Hematopoietic multipotent progenitor cell treated with erythropoietin and hydrocortisone succinate and interleukin-3 and kit ligand, for 4 days (in vitro differentiated cells): ENCODE measurements at places on chromosomes 2 and 18.

DNA sequence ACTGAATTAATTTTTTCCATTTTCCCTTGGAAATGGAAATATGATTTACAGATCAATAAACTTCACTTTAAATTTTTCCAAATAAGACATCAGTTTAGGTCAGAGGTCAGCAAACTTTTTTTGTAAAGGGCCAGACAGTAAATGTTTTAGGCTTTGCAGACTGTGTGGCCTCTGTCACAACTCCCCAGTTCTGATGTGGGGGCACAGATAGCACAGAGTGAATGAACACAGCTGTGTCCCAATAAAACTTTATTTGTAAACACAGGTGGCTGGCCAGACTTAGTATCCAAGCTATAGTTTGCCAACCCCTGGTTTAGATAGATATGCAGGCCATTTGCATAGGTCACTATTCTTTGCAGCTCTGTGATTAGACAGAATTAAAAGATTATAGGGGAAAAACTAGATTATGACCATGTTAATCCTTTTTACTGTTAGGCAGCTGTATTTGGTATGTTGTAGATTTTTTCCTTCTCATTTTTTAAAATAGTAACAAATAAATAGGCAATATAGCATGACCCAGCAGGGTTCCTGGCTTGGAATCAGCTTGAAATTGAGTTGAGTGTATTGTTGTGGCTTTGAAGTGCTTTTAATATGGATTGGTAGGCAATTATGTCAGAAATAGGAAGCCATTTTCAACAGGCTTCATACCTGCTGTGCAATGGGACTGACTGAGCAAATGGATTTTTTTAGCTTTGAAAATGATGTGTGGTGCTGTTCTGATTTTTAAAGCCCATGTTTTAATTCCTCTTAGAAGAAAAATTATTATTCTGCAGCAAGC is 59.7 kb downstream of the WDSUB1 start:
- no peak for DNase-seq

DNA sequence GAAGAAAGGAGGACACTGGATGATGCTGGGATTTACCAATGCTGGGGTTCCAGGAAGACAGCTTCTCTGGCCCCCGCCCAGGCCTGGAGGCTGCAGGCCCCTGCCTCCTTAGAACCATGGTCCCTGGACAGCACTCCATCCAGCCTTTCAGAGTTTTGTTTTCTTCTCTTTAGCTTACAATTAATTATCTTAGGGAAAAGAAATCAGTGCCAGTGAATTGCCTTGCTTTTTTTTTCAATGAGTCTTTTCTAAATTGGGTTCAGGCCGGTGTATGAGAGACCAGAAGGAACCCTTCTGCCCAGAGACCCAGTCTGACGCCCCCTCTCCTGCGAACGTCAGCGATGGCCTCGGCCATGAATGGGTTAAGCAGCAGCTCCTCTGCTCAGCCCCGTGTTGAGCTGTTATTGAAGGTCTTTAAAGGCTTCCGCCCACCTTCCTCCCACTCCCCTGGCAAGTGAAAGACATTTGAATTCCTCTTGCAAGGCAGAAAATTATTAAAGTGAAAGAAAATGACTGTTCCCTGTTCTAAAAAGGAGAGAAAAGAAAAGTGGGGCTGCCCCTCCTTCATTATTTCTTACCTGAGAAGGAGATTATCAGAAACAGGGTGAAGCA is 65.7 kb upstream of the CHMP1B start:
- no peak for DNase-seq

DNA sequence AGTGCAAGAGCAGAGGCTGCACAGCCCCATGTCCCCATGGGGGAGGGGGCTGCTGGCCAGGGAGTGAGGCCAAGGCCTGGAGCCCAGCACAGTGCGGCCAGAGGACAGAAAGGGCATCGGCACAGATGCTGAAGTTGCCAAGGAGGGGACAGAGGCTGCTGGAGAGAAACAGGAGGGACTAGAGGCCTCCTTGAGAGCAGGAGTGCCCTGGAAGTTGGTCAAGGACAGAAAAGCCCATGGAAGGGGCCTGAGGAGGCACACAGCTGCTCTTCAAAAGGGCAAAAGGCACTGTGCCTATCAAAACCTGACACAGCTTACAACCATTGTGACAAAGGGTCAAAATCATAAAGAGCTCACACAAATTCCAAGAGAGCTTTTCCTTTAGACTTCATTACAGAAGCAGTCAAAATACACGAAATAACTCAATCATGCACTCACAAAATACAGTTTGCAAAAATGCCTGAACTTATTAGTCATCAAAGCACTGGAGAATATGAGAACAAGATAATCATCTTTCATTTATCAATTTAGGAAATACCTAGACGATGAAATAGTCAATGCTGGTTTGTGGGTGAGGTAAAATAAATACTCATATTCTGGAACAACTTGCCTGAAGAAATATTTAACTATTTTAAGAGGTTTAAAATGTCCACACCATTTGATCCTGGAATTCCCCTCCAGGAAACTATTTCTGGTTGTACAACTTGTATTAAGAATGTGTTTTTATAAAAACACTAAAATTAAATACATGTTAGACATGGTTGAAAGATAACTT is 79.6 kb downstream of the USP40 start:
- DNase-seq: no peak

GRCh38 chr2:66596256-66596655 is 161.3 kb downstream of the MEIS1 start:
- DNase-seq: no peak

DNA sequence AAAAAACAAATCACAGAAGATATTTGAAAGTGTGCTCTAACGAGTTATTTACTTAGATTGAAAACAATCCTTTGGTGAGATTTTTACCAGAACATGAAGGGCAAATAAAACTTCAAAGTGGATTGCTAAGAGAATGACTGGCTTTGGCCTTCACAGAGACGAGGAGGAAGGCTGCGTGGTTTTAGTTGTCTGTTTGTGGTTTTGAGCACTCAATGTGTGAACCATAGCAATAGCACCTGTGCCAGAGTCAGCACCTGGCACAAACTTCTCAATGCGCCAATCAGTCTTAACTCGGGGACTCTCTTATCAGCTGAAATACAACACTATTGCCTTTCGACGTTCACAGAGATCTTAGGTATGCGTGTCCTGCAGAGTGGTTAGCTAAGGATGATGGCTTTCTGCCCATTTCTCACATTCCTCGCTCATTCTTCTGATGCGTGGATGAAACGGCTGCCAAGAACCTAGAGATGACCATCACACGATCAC is 70.0 kb downstream of the MBP start:
- no peak for DNase-seq

DNA sequence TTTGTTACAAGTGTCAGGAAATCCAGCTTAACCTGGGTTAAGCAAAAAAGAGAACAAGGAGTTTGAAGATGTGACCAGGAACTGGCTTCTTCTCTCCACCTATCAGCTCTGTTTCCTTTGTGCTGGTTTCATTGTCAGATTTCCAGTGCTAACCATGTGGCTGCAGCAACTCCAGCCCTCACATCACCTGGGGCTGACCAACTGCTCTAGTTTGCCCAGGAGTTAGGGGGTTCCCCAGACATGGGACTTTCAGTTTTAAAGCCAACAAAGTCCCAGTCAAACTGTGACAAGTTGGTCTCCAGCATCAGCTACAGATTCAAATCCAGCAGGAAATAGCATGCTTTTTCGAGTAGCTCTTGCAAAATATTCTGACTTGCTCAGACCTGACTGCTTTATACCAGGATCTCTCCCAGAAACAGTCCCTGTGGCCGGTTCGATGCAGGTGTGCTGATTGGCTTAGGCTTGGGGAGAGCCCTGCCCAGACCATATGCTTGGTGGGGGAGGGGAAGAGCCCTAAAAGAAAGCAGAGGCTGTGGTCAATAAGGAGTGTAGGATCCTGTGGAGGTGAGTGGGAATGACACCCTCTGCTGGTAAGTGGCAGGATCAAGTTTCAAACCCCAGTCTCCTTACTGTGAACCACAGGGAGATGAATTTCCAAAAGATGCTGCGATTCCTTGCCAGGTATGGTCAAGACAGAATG is 49.5 kb downstream of the KCNE4 start:
- DNase-seq: peak; percentile 47

DNA sequence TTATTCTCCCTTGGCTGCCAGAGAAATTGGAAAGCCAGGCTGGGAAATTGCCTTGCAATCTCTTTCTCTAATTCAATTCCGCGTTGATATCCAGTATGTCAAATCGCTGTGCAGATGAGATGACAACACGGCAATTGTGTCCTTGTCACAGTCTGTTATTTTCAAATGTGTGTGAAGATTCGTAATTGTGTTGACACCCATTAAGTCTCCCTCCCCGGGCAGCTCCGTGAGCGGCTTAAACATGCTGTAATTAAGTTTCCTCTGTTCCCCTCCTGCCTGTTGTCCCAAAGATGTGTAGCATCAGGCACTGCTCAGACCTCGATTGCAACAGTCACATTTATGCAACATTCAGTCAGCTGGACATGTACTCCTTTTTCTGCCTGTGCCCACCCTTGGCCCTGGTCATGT is 209.5 kb downstream of the LPIN1 start:
- peak; percentile 31 for DNase-seq

GRCh38 chr18:80012714-80013113 is 21.5 kb upstream of the RBFA start:
- DNase-seq: no peak

GRCh38 chr2:143645921-143646645 is 516.9 kb downstream of the ARHGAP15 start:
- no peak for DNase-seq

DNA sequence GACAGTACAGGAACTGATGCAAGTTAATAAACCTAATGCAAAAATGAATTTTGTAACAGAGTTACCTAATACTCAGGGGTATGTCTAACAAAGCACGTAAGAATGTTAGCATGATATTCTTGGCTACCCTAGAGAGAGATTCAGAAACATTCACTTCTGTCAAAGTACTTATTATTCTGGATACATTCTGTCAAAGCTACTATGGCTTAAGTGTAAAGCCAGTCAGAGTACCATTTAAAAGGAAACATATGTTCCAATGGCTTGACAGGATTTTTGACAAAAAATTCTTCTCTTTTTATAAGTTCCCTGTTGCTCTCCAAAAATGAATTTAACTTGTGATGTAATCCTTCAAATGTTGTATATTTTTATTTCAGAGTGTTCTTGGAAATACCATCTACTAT is 85.5 kb downstream of the PIGN start:
- no peak for DNase-seq

DNA sequence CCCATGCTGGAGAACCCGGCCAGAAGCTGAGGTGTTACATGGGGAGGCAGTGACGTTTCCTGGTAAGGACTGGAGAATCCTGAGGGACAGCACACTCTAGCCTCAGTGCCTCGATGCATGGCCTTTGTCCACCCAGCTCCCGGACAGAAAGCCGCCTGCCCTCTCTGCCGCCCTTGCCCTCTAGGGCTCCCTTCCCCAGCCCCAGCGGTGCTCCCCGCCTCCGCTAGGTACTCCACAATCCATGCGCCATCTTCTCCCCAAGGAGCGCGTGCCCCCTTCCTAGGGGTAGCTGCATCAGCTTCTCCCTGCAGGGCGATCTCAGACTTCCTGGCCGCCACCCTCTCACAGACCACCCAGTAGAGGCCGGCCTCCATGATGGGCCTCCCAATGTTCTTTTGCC is 251.6 kb downstream of the TWIST2 start:
- no peak for DNase-seq

DNA sequence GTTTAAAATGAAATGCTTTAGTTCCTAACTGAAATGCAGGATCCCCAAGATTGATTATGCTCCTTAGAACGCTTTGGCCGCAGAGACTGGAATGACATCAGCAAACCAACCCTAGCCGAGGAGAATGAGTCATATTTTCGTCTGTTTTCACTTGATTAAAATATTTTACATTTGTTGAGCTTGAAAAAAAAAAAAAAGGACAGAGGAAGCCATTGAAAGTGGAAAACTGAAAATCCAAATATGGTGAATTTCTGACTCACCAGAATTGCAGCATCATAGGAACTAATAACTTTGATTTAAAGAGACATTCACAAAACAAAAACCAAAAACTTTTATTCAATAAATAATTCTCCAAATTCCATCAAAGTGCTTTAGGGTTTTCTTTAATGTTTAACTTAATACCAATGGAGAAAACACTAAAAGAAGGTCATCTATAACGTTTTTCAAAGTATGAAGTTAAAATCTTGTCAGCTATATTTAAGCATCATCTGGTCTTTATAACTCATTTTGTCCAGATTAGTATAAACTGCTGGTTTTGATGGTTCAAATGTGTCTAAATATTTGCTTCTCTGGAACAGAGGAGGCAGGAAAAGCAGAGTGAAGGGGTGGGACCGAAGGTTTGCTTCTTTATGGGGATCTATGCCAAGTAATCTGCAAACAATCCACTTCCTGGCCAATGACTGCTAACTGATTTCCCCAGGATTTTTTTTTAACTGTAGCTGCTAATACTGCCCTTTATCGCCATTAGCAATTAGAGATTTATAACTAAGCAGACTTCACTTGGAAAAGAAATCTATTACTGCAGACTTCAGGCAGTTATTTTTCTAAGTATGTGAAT is 30.9 kb upstream of the COL5A2 start:
- peak; percentile 8 for DNase-seq
